K562 (cell line): ENCODE measurements at places on chromosomes 16 and 17. TPM values are rescaled to one million over a fixed set of nuclear protein-coding genes. Genes with fewer than 3 reads are reported as not detected.

DNA sequence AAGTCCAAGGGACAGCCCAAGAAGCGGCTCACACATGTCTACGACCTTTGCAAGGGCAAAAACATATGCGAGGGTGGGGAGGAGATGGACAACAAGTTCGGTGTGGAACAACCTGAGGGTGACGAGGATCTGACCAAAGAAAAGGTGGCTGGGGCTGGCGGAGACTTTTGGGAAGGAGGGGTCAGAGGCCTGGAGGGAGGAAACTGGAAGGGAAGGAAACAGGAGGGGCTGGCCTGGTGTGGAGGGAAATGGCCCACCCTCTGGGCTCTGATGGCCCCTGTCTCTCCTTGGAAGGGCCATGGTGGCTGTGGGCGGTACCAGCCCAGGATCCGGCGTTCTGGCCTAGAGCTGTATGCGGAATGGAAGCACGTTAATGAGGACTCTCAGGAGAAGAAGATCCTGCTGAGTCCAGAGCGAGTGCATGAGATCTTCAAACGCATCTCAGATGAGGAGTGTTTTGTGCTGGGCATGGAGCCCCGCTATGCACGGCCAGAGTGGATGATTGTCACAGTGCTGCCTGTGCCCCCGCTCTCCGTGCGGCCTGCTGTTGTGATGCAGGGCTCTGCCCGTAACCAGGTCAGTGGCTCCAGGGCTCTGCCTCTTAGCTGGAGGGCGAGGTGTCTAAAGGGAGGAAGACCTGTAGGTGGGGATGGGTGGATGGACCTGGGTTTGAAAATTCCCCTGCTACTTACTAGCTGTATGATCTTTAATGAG, 12.5 kb downstream of the POLR2A start:
- peaks cover 85% of the 10 kb centered on the region for H3K36me3 ChIP-seq
- no peaks in the 10 kb centered on the region for H3K4me1 ChIP-seq
- DNase-seq: no peak
- no peak overlapping the region for H3K27ac ChIP-seq

DNA sequence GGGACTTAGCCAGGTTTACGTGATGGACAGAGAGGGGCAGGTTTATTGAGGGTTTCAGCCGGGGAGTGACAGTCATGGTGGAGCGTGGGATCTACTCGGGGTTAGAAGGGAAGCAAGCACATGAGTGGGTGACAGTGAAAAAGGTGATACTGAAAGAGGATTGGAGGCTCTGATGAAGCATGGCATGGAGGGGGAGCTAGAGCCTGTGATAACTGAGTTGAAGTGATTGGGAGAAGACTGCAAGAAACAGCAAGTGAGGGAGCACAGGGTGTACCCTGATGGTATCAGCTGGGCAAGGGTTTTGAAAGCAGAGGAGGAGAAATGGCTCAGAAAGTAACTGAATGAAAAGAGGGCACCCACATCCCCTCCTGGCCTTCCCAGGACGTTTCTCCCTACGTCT, 6.7 kb upstream of the KSR1 start:
- peaks cover 33% of the 10 kb centered on the region for H3K4me1 ChIP-seq
- H3K27me3 ChIP-seq: no peaks in the 10 kb centered on the region
- DNase-seq: no peak
- no peak overlapping the region for H3K27ac ChIP-seq
- no peaks in the 10 kb centered on the region for H3K36me3 ChIP-seq
- no peak overlapping the region for H3K4me3 ChIP-seq

DNA sequence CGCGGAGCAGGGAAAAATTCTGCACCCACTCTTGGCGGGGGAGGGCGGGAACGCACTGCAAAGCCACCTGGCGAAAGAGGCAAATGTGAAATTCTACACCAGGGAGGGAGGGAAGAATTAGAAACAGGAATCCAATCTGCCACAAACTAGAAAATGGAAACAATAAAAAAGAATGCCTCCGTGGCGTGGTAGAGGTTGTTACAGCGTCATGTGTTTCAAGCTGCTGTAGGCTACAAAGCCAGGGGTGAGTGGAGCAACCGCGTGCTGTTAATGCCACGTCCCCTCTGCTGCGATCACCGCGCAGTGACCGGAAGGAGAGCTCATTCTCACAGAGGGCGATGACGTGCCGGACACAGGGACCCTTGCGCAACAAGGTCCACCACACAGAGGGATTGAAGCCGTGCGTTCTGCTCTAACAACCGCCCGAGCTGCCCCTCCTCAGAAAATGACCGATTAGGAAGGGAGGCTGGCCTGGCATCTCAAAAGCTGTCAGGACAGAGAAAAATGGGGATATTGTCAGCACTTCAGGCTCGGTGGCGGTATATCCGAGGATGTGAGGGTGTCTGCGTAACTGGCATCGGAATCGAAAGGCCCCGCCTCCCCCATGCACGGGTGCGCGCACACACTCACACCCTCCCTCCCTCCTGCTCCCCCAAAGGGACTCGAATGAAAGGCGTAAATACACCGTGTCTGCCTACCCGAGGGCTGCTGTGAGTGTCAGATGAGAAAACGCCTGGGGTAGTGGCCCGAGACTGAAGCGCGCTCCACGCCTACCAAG, 70.8 kb upstream of the TNRC6C start:
- DNase-seq: peak; percentile 53
- no peak overlapping the region for H3K27ac ChIP-seq

DNA sequence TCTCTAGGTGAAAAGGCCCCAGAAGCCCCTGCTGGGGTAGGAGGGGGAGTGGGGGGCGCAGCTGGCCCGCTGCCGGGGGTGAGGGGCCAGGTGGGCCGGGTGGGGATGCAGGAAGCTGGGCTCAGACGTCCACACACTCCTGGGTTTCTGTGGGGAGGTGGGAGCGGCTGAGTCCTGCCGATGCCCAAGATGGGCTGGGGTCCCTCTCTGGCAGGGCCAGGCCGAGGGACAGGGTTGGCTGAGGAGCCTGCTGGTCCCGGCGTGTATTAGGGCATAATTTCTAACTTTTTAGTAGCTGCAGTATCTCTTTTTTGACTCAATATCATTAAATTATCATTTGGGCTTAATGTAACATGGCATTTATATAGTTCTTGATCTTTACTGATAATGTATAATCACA, 121.4 kb upstream of the CORO6 start:
- H3K4me3 ChIP-seq: no peak overlapping the region
- H3K4me1 ChIP-seq: peaks cover 7% of the 10 kb centered on the region; the same call in 1 of the 3 replicates
- H3K27me3 ChIP-seq: no peaks in the 10 kb centered on the region
- DNase-seq: no peak

GRCh38 chr16:1466968-1467521, 7.8 kb downstream of the CLCN7 start:
- peaks cover 22% of the 10 kb centered on the region; the same call in 2 of the 3 replicates for H3K36me3 ChIP-seq
- no peak overlapping the region for H3K4me3 ChIP-seq
- no peak for DNase-seq
- H3K4me1 ChIP-seq: peaks cover 57% of the 10 kb centered on the region
- no peak overlapping the region for H3K27ac ChIP-seq

- no peaks in the 10 kb centered on the region for H3K4me1 ChIP-seq
- peaks cover 7% of the 10 kb centered on the region; the same call in 1 of the 2 replicates for H3K27me3 ChIP-seq
Measured at GRCh38 chr17:6261466-6261865, 173.5 kb downstream of the AIPL1 start.

- peak; percentile 77 for DNase-seq
- H3K27me3 ChIP-seq: no peaks in the 10 kb centered on the region
- no peaks in the 10 kb centered on the region for H3K36me3 ChIP-seq
- H3K27ac ChIP-seq: peak overlapping the region; percentile 58; the same call in 2 of the 3 replicates
- peaks cover 28% of the 10 kb centered on the region for H3K4me1 ChIP-seq
Measured at GRCh38 chr17:79811011-79811867, 14.4 kb upstream of the CBX8 start.

GRCh38 chr17:39174920-39175694, 9.1 kb upstream of the ARL5C start:
- H3K27ac ChIP-seq: peak overlapping the region; percentile 41; the same call in 1 of the 3 replicates
- no peaks in the 10 kb centered on the region for H3K27me3 ChIP-seq

DNA sequence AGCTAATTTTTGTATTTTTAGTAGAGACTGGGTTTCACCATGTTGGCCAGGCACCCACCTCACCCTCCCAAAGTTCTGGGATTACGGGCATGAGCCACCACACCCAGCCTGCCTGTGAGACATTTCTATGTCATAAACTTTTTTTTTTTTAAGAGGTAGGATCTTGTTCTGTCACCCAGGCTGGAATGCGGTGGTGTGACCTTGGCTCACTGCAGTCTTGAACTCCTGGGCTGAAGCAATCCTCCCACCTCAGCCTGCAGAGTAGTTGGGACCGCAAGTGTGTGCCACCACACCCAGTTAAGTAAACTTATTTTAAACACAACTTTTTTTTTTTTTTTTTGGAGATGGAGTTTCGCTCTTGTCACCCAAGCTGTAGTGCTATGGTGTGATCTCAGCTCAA, 47.2 kb downstream of the SCNN1G start:
- H3K27me3 ChIP-seq: peaks cover 33% of the 10 kb centered on the region; the same call in 1 of the 2 replicates
- H3K4me1 ChIP-seq: no peaks in the 10 kb centered on the region

- no peaks in the 10 kb centered on the region for H3K27me3 ChIP-seq
- no peaks in the 10 kb centered on the region for H3K36me3 ChIP-seq
- DNase-seq: no peak
- H3K4me3 ChIP-seq: no peak overlapping the region
Measured at GRCh38 chr17:81738801-81739393, 26.8 kb downstream of the SLC25A10 start.

DNA sequence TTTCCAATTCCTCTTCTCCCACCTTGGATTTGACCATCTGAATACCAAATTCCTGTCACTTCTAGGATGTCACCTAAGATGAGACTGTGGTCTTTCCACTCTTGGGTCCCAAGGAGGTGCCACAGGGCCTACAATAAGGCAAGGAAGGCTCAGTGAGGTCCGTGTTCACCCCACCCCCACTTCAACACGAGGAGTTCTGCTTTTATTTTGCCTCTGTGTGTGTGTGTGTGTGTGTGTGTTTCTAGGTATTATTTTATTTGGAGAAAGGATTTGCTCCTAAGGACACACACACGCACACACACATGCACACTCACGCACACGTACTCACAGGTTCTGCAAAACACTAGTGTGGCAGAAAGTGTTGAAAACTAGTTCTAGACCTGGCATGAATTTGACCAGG, 24.5 kb upstream of the PHOSPHO1 start:
- H3K4me3 ChIP-seq: no peak overlapping the region
- peaks cover 5% of the 10 kb centered on the region; the same call in 2 of the 3 replicates for H3K4me1 ChIP-seq
- DNase-seq: no peak
- peaks cover 12% of the 10 kb centered on the region; the same call in 1 of the 2 replicates for H3K27me3 ChIP-seq
- H3K27ac ChIP-seq: no peak overlapping the region

DNA sequence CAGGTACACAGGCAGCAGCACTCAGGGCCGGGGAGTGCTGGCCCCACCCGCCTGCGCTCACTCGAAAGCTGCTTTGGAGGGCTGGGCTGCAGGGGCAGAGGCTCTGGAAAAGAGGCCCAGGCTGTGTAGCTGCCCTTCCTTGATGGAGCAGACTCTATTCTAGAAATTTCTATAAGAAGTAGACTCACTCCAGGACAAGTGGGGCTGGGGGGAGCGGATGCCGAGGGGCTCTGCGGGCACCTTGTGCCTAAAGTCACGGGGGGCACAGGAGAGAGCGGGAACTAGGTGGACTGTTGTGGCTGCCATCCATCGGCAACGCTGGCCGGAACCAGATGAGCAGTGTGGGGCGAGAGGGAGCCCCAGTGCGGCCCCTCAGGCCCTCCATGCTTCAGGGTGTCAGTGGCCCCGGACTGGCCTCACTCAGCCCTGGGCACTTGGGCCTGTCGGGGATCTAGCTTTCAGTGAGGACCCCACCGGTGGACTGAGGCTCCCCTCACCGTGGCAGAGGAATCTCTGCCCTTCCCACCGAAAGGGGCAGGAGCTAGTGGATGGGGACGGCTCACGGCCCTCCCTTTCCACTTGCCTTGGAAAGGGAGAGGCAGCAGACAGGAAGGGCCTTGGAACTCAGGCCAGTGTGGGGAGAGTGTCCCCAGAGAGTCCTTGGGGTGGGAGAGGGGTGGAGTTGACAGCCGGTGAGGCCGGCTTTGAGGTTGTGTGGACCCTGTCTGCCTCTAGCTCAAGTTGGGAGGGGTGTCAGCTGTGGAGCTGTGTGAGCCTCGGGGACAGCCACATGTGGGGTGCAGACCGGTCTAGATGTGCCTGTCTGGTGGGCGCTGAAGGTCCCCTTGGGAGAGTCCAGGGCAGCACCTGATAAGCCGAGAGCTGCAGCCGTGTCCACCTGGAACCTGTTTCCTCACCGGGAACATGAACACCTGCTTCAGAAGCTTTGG, 16.6 kb downstream of the ENDOV start:
- no peak for DNase-seq
- no peaks in the 10 kb centered on the region for H3K36me3 ChIP-seq
- peaks cover 77% of the 10 kb centered on the region for H3K27me3 ChIP-seq
- H3K4me3 ChIP-seq: no peak overlapping the region
- H3K27ac ChIP-seq: no peak overlapping the region

- no peaks in the 10 kb centered on the region for H3K4me1 ChIP-seq
- H3K27ac ChIP-seq: peak overlapping the region; percentile 31
- H3K4me3 ChIP-seq: no peak overlapping the region
- DNase-seq: no peak
- no peaks in the 10 kb centered on the region for H3K27me3 ChIP-seq
Measured at GRCh38 chr16:19843371-19843770, 41.3 kb downstream of the GPRC5B start.

DNA sequence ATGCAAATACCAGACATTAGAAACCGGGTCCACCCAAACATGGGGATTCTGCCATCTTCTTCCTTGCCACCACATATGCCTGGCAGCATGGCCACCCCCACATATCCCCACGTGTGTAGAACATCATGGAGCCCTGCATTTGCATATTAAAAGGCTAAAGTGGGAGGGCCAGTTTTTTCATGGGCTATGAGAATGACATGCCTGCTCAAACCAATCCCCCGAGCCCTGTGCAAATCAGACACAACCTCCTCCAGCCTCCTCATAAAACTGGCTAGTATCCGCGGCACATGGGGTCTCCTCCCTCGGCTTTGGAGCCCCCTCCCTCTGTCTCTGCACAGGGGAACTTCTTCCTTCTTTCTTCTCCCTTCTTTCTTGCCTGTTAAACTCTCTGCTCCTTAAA, 174.9 kb upstream of the WSCD1 start:
- DNase-seq: no peak
- no peaks in the 10 kb centered on the region for H3K4me1 ChIP-seq
- H3K36me3 ChIP-seq: no peaks in the 10 kb centered on the region

- H3K4me3 ChIP-seq: no peak overlapping the region
- H3K4me1 ChIP-seq: peaks cover 5% of the 10 kb centered on the region; the same call in 1 of the 2 replicates
- H3K36me3 ChIP-seq: no peaks in the 10 kb centered on the region
- no peak for DNase-seq
Measured at GRCh38 chr16:85724126-85724879, 26.6 kb downstream of the C16orf74 start.

DNA sequence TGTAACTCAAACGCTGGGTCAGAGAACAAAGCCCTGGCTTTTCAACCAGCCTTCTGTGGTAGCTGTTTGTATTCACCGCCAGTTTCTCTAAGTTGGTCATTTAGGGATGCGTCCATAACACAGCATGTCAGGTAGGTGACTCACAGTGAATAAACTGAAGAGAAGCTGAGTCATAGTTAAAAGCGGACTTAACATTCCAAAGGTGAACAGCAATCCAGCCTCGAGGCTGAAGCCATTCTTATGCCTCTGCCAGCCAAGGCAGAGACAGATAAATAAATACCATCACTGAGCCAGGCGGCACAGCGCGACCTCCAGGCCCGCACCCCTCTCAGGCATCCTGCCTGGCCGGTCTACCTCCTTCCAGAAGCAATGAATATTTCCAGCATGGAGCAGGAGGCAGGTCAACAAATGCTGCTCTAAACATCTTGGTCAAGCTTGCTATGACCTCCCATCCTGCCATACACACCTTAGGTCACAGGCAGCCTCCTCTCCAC, 12.4 kb upstream of the CACNG4 start:
- H3K4me1 ChIP-seq: no peaks in the 10 kb centered on the region
- peaks cover 81% of the 10 kb centered on the region for H3K27me3 ChIP-seq
- no peak for DNase-seq
- no peaks in the 10 kb centered on the region for H3K36me3 ChIP-seq

ANKRD40 gene
- total RNA-seq: 26.1 and 28.3 TPM in 2 replicates

WNK4 gene
- total RNA-seq: 21.1 and 25.8 TPM in 2 replicates

CBFA2T3 gene
- 114 and 145 TPM in 2 replicates for total RNA-seq

CLEC3A gene
- total RNA-seq: not detected in 2 replicates

C16orf74 gene
- total RNA-seq: not detected in 2 replicates

TBC1D28 gene
- total RNA-seq: not detected in 2 replicates

MT1E gene
- 0.47 and 0.74 TPM in 2 replicates for total RNA-seq
